ENCODE measurements at places on chromosomes 13 and 19.

DNA sequence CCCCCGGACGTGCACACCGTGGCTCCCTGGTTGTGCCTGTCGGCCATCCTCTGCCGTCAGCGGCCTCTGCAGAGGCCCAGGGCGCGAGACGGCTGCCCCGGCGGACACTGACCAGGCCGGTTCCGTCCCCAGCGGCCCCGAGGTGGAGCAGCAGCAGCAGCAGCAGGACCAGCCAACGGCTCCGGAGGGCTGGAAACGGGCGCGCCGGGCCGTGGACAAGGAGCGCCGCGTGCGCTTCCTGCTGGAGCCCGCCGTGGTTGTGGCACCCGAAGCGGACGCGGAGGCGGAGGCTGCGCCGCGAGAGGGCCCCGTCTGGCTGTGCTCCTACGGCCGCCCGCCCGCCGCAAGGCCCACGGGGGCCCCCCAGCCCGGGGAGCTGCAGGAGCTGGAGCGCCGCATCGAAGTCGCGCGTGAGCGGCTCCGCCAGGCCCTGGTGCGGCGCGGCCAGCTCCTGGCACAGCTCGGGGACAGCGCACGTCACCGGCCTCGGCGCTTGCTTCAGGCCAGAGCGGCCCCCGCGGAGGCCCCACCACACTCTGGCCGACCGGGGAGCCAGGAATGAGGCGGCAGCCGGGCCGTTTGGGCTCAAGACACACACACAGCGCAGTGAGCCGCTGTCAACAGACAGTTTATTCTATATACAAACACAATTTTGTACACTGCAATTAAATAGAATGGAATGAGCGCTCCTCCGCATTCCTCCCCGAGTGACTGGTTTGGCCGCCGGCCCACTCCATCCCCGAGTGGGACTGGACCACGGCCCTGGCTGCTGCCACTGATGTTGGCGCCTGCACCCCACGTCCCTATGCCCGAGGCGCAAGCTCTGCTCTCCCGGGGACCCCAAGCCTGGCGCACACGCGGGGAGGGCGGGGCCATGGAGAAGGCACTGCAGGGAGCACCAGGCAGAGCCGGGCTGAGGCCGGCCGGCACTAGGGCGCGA is 9.1 kb downstream of the GRIN3B start:
- DNase-seq: no peak

- no peak for DNase-seq
Measured at GRCh38 chr13:77579959-77580358, 44.5 kb downstream of the SCEL start.

DNA sequence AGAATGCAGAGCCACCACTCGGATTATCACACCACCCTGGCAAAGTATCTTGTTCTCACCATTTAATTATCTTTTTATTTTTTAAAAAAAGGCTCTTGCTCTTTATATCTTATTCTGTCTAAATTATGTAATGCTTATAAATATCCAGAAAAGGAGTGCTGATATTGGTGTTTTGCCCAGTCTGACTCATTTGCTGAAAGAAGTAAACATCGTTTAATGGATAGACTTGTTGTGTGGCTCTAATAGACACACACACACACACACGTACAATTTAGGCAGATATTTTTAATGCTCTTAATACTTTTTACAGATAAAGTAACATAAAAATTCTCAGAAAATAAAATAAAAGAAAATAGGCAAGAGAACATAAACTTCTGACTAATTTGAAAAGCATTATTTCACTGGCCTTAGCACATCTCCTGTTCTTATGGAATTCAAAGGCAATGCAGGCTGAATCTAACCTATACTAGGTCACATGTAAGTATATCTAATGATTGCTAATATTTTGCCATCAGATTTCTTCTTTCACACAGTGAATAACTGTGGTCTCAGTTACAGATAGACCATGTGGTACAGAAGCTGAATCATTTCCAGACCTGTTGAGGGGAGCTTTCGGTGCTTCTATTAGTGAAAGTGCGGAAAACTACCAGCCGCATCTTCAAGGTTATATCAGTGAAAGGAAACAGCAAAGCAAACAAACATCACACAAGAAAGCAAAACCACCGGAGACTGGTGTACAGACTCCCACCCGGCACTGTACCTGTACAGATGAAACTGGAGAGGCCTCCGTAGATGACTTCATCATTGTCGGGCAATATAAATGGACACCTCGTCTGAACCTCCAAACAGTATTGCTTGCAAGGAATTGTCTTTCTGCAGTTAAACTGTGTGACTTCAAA is 642.1 kb upstream of the ARGLU1 start:
- no peak for DNase-seq

- DNase-seq: no peak
Measured at GRCh38 chr19:40646743-40647254, 43.7 kb downstream of the NUMBL start.

DNA sequence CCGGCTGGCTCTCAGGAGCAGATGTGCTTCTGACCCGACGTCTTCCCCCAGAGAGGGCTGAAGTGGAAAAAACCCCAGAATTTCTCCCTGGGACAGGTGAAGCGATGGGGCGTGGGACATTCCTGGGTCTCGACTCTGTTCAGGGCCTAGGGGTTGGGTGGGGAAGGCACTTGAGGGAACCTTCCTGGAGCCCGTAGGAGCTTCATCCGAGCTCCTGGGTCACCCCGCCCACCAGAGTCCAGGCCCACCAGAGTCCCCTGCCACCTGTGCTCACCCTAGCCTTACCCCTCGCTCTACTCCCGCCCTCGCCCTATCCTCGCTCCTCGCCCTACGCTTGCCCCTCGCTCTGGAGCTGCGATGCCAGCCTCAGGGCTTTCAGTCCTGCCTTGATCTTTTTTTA is 23.2 kb downstream of the EPN1 start:
- no peak for DNase-seq
